Fibroblast of skin of left quadriceps (primary cell): ENCODE measurements at places on chromosomes 6 and 20.

GRCh38 chr6:117359581-117359980 is 66.2 kb downstream of the ROS1 start:
- no peak for DNase-seq

- no peak for DNase-seq
Observed at GRCh38 chr20:13765299-13765698, 19.4 kb downstream of the ESF1 start.

- no peak for DNase-seq
Observed at GRCh38 chr6:170117111-170117972, 173.5 kb downstream of the DLL1 start.

GRCh38 chr6:40295251-40295950 is 291.8 kb downstream of the LRFN2 start:
- no peak for DNase-seq

- DNase-seq: peak; percentile 97
Observed at GRCh38 chr6:130500693-130501092, 134.9 kb downstream of the TMEM200A start.

GRCh38 chr20:46715292-46715756 is 5.9 kb downstream of the SLC2A10 start:
- DNase-seq: peak; percentile 86

GRCh38 chr20:17650301-17651128 is 31.5 kb downstream of the RRBP1 start:
- no peak for DNase-seq

DNA sequence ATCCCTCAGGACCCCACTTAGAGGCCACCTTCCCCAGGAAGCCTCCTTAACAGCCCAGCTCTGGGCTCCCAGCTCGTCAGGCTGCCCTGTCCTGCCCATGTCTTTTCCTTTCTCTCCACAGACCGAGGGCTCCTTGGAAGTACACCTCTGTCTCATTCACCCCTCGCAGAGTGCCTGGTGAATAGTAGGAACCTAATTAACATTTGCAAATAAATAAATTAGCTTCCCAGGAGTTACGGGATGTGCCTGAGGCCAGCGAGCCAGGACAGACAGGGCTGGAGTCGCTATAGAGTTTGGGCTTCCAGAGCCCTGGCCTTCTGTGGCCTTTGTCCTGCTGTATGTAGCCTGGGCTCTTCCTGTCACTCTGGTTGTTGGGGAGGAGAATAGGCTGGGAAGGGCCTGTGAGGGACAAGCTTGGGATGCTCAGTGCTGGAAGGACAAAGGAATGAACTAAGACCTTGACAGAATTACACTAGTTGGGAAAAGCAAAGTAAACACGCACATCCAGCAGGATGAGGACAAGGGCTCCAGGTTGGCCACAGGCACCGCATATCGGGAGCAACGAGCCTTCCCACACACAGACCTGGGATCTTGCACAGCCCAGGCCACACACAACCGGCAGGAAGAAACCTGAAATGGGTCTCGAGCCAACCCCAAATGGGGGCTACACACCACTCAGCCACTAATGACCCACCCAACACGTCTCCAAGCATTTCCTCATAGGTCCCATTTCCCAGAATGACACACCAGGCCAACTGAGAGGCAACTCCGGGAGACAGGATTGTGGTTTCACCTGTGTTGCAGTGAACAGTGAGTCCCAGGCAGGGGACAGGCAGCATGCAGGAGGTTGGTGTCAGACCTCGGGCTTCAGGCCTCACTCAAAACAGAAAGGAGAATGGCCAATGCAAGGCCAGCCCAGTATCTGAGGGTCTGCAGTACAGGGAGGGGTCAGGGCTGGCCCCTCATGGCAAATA is 9.7 kb downstream of the MAP1LC3A start:
- no peak for DNase-seq

GRCh38 chr20:58100731-58101356 is 127.6 kb downstream of the ANKRD60 start:
- no peak for DNase-seq

GRCh38 chr6:74742793-74743508 is 462.9 kb downstream of the COL12A1 start:
- no peak for DNase-seq

DNA sequence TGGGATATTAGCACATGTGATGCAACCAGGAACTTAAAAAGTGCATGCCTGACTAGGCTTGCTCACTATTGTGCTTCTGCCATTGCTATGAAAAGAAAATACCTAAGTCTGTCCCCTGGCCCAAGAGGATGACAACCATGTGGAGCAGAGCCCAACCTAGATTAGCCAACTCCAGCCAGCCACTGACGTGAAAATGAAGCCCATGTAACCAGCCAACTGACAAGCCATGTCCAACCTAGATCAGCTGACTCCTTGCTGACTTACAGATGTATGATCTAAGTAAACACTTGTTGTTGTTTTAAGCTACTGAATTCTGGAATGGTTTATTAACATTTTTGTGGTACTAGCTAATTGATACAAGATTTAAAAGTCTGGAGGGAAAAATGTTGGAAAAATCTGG is 47.5 kb downstream of the PIGU start:
- DNase-seq: peak; percentile 17

DNA sequence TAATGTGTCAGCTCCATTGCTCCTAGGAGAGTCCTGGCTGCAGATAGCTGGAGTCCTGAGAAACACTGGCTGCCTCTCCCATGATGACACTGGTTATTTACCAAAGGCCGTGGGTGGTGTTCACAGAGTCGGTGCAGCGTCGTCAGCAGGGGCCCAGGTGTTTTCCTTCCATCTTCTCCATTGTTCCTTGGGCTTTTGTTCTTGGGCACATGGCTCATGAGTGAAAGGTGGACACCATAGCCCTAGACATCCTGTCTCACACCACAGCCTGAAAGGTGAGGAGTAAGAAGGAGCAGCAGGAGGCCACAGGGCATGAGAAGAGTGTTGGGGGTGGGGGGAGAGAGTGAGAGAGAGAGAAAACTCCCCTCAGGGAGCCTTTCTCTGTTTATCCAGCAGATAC is 9.1 kb downstream of the CST5 start:
- no peak for DNase-seq

GRCh38 chr20:59451066-59451630 is 150.7 kb downstream of the EDN3 start:
- DNase-seq: no peak

- no peak for DNase-seq
Observed at GRCh38 chr6:105604587-105604884, 201.7 kb upstream of the PREP start.

GRCh38 chr6:3894590-3895311 is 45.6 kb downstream of the FAM50B start:
- no peak for DNase-seq

DNA sequence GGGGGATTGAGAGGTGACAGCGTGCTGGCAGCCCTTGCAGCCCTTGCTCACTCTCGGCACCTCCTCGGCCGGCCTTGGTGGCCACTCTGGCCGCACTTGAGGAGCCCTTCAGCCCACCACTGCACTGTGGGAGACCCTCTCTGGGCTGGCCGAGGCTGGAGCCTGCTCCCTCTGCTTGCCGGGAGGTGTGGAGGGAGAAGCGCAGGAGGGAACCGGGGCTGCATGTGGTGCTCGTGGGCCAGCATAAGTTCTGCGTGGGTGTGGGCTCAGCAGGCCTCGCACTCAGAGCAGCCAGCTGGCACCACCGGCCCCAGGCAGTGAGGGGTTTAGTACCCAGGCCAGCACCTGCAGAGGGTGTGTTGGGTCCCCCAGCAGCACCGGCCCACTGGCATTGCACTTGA is 912.2 kb upstream of the ADGRB3 start:
- DNase-seq: no peak

GRCh38 chr20:10551732-10552724 is 116.9 kb downstream of the SLX4IP start:
- no peak for DNase-seq

- no peak for DNase-seq
Observed at GRCh38 chr6:7343546-7344475, 30.8 kb upstream of the SSR1 start.

DNA sequence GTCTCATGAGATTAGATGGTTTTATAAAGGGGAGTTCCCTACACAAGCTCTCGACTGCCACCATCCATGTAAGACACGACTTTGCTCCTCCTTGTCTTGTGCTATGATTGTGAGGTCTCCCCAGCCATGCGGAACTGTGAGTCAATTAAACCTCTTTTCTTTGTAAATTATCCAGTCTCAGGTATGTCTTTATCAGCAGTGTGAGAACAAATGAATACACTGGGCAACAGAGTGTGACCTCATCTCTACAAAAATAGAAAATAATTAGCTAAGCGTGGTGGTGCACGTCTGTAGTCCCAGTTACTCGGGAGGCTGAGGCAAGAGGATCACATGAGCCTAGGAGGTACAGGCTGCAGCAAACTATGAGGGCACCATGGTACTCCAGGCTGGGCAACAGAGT is 51.3 kb downstream of the MDN1 start:
- no peak for DNase-seq

DNA sequence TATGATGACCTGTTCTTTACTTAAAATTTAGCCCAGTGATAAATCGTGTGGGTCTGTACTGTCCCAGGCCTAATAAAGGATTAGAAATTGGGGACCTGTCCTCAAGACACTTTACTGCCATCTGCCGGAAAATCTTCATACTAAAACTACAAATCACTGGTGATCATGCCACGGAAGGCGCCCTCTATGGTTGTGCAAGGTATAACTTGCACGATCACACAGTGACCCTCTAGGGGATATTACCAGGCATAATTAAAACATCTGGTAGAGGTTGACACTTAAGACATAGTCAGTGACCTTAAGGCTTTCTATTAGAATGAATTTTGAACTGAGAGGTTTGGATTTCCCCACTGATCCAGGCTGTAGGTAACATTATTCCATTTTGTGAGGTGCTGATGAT is 172.6 kb downstream of the BMP2 start:
- no peak for DNase-seq

DNA sequence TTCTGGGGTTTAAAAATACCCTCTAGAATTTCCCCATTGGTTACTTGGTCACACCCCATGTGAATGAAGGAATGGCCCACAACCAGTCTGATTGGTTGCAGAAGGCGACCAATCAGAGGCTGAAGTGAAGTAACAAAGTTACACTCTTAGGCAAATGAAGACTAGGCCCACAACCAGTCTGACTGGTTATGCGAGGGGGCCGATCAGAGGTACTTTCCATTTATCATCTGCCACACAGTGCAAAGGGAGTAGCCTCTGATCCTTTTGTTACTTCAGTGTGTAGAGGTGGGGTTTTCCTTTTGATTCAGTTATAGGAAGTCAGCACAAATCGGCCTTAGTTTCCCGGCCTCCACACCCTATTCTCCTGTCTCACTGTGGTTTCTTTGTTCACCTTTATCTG is 61.2 kb upstream of the SGK1 start:
- no peak for DNase-seq

DNA sequence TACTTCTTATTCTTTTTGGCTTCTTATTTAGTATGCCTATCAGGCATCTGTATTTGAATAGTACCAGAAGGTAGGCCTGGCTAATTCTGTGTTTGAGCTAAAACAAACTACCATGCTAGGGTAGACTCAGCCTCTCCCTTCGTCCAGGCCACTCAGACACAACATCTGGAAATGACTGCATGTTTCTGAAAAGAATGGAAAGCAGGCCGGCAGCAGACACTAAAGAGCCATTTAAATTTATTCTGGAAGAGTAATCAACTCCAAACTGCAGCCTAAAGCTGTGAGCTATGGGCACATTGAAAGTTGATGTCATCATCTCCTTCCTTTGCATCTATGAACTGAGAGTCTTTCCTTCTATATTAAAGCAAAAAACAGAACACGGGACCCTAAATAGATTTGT is 70.9 kb upstream of the SAMD5 start:
- DNase-seq: no peak

DNA sequence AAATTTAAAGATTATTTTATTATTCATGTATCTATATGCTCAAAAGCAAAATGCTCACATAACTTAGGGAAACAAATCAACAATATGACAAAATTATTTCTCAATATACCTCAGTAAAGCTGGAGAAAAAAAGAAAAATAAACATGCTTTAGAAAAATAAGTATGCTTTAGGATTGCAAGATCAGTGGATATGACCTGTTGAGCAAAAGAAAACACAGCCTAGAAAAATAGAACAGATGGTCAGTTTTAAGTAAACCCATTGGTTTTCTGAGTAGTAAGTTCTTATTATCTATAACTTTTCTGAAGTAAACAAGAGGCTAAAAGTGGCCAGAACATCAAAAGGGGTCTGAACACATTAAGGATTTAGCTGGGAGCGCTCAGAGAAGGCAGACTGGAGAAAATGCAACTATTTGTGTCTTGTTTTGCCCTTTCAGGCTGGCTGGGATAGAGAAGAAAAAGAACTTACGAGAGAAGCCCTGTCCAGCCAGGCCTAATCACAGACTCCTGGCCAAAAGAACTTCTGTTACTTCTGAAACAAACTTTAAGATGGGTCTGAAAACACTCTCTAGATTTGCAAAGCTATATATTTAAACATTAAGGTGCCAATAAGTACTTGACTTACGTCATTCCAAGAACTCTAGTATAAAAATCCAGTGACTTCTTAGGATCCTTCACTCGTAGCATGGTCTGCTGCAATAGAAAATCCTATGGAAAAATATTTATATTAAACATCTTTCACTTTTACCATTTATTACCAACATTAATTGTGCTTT is 16.5 kb downstream of the GLO1 start:
- no peak for DNase-seq

GRCh38 chr6:104698979-104699378 is 160.7 kb downstream of the HACE1 start:
- no peak for DNase-seq

- no peak for DNase-seq
Observed at GRCh38 chr6:64984948-64985347, 722.1 kb downstream of the EYS start.

GRCh38 chr6:100962466-100962865 is 81.3 kb upstream of the ASCC3 start:
- DNase-seq: no peak

DNA sequence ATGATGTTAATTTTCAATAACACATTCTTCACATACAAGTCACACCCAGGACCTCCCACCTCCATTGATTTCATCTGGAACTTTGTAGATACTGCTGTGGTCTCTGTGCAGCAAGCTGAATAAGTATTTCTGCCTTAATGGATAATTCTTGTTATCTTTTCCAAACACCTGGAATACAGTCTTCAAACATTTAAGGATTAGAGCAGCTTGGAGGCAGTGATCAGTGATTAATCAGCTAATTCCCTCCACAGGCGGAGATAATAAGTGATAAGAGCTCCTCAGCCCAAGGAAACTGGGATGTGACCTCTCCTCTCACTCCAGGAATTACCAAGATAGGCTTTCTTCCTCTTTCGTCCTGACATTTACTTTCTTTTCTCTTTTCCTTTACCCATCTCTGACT is 110.7 kb downstream of the FIG4 start:
- no peak for DNase-seq

DNA sequence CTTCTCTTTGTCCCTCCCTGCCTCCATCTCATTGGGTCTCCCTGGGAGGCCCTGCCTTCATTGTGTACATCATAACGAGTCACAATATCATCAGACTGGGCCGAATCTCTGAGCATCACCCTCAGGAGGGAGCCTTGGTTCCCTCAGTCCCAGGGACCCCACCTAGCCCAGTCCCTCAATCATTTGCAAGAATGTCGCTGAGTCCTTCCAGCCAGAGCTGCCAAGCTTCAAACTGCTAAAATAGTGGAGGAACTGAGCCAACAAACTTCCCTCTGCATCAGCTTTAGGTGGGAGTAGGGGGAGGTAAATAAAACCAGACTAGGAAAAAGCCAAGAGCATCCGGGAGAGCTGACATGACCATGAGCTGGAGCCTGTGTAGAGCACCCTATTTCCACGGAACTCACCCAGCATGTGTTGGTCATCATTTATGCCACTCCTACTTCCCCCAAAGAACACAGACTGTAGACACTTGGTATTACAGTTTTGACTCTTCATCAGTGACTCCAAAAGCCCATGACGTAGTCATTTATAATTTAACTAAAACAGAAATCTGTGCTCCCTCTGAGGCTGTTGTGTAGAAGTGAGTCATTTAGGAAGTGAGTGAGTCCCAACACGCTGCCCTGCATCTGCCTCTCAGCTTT is 28.8 kb upstream of the IL17A start:
- peak; percentile 8 for DNase-seq
